ENCODE measurements at places on chromosomes 3 and 15.

GRCh38 chr3:196941729-196942225 is 551 bp downstream of the NCBP2 start:
- no peak for DNase-seq

DNA sequence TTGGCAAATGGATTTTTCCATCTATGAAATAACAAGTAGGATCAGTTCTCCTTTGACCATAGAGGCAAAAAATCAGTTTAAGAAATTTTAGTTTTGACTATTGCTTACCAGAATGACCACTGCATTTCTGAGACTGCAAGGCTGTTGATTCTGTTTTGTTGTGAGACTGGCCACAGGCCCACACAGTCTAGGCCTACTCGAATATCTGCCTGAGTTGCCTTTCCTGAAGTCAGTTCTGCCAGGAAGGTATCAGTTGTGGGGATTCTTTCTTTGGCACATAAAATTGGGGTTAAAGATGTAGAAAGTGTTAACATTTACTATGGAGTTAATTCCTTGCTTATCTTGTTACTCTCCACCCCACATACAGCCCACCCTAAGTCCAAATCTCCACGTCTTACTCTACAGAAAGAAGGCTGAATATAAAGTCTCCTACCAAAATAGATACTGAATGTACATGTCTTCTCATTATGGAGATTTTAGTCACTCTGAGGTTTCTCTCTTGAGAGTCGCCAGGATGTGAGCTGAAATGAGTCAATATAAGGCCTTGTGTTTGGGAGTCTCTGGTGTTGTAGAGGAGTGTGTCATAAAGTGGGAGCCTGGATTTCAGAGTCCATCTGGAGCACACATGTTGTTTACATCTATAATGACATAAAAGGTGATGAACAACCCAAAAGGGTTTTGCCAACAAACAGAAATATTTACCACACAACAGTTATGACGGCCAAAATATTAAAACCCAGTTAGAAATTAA is 45.0 kb upstream of the WWTR1 start:
- DNase-seq, result peak; percentile 92

DNA sequence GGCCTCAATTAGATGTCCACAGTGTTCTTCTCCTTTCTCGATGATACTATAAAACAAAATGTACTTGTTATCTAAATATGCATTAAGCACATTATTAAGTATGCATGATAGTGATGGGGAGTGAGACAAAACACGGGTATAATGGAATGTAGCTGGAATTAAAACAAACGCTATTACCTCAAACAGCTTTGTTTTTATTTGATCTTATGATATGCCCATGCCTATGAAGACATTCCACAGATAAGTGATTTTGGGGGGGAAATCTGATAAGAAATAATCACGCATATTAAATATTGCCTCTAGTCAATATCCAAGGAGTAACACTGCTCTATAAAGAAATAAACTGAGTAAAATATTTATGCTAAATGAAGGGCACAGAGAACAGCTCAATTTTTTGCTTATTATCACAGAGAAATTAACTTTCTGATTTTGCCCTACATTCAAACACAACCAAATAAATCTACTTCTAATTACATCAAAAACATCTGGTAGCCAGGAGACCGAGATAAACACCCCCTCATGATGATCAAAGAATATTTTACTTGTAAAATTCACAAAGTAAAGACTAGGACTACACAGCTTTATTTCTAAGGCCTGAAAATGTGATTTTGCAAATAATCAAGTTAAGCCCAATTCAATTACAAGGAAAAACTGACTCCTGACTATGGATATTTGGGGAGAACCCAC is 1.9 kb downstream of the COX17 start:
- no peak for DNase-seq

GRCh38 chr3:70431911-70432310 is 119.5 kb upstream of the MDFIC2 start:
- DNase-seq, result no peak

DNA sequence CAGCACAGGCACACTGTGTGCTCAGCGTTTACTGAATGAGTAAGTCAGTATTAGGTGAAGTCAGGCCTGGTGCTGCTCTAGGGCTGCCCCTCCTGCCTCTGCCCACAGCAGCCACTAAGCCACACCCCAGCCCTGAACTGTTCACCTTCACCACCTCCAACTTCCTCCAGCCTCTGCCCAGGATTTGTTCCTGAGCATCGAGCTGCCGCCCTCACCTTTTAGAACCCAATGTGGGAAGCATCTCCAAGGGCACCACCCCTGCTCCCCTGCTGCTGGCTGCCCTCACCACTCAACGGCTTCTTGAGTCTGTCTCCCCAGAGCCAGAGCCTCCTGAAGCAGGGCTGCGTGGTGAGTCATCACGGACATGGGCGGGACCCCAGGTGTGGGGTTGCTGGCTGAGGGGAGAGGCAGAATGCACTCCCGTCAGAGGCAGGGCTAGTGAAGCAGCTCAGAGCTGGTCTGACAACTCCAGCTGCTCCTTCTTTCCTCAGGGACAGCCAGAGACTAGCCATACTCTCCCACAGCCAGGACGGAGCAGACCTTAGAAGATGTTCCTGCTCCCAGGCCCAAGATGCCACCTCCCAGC is 5.8 kb downstream of the HYAL2 start:
- DNase-seq, result no peak

GRCh38 chr3:117752984-117753717 is 1043.6 kb downstream of the TUSC7 start:
- DNase-seq, result peak; percentile 31

GRCh38 chr15:53072077-53072476 is 281.9 kb upstream of the ONECUT1 start:
- DNase-seq, result no peak

- DNase-seq, result no peak
These were observed 2.6 kb upstream of the MRPL3 start for GRCh38 chr3:131505421-131505820.

DNA sequence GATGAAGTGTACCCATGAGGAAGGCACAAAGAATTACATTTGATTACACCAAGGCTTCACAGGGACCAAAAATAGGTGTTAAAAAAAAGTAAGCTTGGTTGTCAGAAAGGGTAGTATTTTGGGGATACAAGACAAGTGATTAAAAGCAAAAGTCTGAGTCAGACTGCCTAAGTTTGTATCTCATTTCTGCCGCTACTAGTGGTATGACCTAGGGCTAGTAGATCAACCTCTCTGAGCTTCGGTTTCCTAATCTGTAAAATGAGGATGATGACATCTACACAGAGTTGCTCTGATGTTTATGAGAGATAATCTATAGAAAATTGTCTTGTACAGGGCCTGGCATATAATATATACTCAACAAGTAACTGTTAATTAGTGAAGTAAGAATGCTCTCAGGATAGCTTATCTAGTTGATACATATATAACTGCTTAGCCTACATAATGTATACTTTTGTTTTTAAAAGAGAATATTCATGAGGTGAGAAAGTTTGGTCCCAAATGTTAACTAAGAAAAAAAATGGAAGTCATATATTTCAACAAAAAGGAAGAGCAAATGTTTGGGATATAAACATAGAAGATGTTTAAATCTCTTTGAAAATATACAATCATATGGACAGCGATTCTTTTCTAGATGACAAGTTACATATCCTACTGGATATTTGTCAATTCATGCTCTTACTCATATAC is 163.0 kb upstream of the SLC2A2 start:
- DNase-seq, result no peak

GRCh38 chr3:168061332-168061996 is 34.3 kb downstream of the GOLIM4 start:
- no peak for DNase-seq

GRCh38 chr3:31836131-31837075 is 144.7 kb downstream of the OSBPL10 start:
- DNase-seq, result no peak

GRCh38 chr15:43625106-43625505 is 6.5 kb upstream of the STRC start:
- no peak for DNase-seq

DNA sequence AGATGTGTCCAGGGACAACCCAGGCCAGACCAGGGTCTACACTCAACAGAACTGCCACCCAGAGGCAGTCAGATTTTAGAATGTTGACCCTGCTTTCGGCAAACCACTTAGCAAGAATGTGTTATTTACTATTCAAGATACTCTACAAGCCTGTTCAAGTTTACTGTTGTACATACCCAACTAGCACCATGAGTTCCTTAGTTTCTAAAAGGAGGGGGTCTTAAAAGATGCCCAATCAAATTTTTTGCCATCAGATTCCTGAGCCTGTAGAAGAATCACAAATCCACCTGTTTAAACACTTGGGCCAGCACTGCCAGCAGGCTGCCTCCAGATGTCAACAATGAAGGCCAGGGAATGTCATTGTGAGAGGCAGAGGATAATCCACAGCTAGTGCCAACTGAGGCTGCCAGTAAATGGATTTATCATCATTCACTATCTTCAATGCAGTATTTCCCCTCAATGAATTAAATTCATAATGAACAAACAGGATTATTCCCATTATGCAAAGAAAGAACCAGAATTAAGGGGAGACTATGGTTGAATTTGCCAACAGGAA is 43.5 kb upstream of the SNRPA1 start:
- no peak for DNase-seq

- DNase-seq, result no peak
These were observed 28.3 kb upstream of the IGF1R start for GRCh38 chr15:98620020-98620419.

DNA sequence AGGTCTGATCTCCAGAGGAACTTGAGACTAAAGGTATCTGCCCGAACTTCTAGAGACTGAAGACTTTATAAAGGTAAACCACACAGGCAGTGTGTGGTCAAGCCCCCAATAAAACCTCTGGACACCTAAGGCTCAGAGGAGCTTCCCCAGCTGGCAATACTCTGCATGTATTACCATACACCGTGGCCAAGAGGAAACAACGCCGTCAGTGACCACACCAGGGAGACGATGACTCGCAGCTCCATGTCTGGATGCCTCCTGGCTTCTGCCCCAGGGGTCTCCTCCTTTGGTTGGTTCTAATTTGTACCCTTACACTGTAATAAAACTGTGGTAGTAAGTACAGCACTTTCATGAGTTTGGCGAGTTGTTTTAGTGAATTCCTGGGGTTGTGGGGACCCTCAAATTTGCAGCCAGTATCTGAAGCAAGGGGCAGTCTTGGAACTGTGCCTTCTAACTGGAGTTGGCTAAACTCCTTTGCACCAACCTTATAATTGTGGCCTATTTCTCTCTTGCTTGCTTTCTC is 32.1 kb upstream of the BCL2L10 start:
- DNase-seq, result no peak

GRCh38 chr3:130662501-130662996 is 84.1 kb downstream of the PIK3R4 start:
- DNase-seq, result no peak

DNA sequence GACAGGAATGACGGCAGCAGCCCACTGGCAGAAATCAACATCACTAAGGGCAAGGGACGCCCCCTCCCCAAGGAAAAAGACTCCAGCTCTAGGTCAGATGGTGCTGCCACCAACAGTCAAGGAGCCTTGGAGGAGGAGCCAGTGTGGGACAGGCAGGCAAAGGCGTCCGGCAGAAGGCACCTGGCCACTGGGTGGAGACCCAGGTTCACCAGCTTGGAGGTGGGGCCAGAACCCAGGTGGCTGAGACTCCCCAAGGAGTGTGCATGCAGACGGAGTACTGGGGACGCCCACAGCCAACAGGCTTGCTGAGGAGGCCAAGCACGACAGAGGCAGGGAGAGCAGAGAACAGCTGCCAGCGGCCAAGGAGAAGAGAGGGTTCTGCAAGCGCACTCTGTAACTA is 35.2 kb downstream of the PTPN23 start:
- DNase-seq, result no peak

Data from BJ (cell line).